ENCODE measurements at places on chromosomes 2 and 18.
A peak's percentile ranks its signal among the peaks of the same experiment; 100 is the strongest.

- DNase-seq, result no peak
These were observed 16.2 kb downstream of the INPP4A start for GRCh38 chr2:98460573-98461497.

DNA sequence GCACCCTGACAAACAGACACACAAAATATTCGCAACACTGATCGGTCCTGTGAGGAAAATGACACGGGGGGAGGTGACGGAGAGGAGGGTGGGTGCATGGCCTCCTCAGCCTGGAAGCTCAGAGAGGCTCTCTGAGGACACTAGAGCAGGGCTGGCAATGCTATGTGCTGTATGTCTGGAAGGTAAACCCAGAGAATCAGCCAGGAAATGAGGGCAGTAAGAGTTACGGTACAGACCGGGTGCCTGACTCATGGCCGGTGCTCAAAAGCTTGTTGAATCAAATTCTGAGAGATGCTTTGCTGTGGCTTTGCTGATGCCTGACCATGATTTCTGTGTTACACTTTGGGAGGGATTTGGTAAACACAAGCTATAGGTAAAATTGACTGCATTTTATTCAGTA lies 81.9 kb downstream of the CCDC93 start:
- peak; percentile 11 for DNase-seq

- DNase-seq, result no peak
These were observed 250.7 kb downstream of the NAPG start for GRCh38 chr18:10776493-10776892.

DNA sequence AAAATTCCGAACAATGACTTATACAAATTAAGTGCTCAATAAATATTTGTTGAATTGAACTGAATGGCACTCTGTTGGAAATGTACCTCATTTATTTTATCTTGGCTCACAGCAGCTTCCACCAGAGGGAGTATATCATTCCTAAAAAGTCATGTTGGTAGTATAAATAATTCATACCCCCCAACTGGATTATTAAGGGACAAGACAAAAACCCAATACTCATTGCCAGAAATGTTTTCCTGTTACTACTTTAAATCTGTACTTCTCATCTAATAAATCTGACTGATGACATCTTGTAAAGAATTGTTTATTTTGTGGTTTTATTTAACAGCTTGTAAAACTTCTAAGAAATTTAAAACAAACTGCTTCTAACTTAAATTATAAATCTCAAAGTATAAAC lies 163.9 kb downstream of the CDH2 start:
- peak; percentile 38 for DNase-seq

DNA sequence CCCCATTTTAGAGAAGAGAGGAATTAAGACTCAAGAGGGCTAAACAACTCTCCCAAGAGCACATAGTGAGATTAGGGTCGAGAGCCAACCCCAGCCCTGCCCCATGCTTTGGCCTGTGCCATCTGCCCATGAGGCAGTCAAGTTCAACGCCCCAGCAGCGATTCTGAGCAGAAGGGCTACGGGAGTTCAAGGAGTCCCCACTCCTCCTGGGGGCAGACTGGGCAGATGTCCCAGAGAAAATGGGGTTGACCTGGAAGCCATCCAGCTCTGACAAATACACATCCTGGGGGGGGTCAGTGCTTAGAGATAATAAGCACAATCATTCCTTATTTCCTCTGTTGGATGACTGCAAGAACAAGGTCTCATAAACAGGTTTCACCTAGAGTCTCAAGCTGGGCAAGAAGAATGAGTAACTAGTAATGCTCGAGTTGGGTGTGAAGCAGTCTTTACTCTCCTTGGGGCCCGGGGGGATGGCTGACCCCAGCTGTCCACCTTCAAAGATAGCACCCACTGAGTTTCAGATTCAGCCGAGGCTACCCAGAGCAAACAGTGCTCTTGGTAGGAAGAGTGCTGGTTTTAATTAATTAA lies 716.4 kb downstream of the RNF144A start:
- DNase-seq, result no peak

GRCh38 chr2:6423157-6423556 lies 442.6 kb downstream of the CMPK2 start:
- peak; percentile 26 for DNase-seq

DNA sequence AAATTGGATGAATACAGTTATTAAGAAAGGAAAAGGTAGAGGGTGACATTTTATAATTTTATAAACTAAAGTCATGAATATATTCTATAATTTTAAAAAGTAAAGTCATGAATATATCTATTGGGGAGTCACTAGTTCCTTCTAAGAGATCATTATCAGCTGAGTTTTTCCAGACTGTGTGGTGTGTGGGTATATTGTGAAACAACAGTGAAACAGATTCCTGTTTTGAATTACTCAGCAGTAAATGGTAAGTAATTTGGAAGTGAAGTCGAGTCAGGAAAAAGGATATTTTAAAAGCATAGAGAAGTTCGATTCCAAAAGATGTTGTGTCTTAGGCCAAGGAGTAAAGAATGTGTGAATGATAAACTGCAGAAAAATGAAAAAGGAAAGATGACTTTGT lies 1018.2 kb upstream of the NXPH2 start:
- peak; percentile 1 for DNase-seq

DNA sequence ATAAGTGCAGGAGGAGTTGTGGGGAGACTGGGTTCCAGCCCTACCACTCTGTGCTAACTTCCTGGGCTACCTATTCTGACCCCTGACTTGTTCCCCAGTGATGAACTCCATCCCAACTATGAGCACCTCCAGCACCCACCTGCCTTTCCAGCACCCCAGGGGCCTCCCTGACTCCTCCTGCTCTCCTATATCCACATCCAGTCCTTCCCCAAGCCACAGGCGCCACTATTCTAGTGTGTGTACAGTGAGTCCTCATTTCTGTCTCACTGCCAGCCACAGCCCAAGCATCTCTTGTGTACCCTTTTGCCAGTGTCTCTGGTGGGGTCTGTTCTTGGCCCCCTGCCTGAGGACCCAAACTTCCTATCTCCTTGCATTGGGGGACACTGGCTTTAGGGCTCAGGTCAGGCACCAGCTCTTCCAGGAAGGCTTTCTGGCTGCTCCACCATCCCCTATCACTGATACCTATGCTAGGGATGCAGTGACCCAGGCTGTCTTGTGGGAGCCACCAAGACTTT lies 145.2 kb downstream of the INHBB start:
- no peak for DNase-seq

- DNase-seq, result peak; percentile 85
These were observed 73.5 kb downstream of the FIGN start for GRCh38 chr2:163662141-163662780.

GRCh38 chr18:61575419-61575818 lies 242.2 kb downstream of the CDH20 start:
- DNase-seq, result peak; percentile 56

DNA sequence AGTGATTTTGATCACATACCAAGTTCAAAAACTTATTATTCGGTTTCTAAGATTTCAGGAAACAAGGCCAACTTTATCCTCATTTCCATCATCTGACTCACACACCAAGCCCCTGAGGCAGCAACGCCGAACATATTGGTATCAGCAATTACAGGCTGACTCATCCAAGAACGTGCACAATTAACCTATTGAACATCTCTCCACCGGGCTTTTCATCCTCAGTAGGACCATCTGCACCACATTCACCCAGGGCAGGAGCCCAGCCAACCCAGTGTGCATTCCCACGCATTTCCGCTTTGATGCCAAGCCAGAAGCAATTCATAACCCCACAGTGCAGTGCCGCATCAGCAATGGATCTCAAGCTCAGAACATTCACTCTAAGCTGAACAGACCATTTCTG lies 52.9 kb downstream of the SCG2 start:
- peak; percentile 90 for DNase-seq

DNA sequence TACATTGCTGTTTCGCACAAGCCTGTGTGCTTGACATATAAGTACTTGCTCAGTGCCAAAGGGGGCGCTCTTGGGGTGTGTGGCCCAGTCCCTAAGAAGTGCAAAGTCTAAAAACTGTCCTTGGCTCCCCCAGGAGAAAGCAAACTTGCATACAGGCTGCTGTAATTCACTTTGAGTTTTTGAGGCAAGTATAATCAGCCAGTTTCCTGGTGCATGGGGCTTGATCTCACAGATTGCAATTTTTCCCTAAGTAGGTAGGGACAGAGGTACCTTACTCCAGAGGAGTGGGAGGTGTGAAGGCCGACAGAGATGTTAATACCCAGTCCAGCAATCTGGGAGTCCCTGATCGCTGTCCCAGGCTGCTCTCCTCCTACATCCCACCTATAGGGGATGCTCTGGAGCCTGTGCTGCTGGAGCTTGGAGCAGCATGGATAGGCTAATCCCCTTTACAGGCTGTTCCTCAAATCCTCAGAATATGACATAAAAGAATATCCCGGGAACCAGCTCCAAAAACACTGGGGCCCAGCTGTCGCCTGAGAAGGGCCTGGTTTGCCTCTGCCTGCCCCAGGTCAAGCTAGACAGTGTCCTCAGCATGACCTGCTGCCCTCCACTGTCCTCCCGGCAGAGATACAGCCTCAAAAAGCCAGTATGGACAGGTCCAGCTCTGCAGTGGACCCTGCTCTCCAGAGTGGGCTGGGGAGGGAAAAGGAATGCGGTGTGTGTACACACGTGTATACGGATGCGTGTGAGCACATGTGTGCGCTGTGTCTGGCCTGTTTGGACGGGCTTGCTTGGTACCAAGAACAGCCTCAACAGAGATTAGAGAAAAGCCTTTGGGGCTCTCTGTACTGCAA lies 136.5 kb upstream of the HAAO start:
- DNase-seq, result peak; percentile 68

DNA sequence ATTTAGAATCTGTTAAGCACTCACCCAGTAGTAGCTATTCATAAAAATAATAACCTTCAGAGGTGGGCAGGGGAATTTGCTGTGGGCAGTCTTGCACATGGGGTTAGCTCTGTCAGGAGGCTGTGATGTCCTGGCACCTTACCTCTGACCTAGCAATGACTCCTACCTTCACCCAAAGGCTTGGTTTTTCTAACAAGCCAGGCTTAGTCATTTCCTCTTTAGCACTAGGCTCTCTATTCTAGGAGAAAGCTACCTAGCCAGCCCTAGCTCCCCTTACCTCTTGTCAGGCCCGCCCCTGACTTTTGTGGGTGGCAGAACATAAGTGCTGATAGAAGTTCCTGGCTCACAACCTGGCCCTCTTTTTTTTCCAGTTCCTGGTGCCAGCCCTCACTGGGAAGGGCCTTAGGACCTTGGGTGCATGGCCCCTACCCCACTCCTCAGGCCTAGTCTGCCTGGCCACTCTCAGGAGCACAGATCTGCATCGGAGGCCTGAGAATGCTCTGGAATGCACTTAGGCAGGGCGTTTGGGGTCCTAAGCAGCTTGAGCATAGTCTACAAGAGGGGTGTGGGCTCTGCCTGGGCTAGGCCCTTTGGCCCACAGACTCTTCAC lies 17.7 kb downstream of the CPLX4 start:
- no peak for DNase-seq

DNA sequence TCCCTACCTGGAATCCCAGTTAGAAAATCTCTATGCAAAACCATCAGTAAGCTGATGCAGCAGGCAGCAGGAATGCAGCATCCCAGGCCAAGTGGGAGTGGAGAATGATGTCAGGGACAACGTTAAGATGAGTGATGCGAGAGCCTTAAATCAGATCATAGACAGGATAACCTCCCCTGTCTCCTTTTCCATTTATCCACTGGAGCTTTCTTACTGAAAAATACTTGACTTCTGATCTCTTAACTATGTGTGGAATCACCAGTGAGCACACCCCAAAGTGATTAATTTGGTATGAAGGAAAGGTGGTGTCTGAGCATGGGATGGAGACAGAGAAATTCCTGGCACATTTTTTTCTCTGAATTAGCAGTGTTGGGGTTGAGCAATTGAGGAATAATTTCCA lies 98.0 kb downstream of the RND3 start:
- peak; percentile 21 for DNase-seq

GRCh38 chr2:241064008-241064801 lies 37.9 kb downstream of the MTERF4 start:
- no peak for DNase-seq

GRCh38 chr2:240970104-240970503 lies 28.3 kb upstream of the SNED1 start:
- no peak for DNase-seq

GRCh38 chr2:191539068-191539467 lies 138.9 kb upstream of the NABP1 start:
- DNase-seq, result peak; percentile 59

GRCh38 chr18:79877163-79878091 lies 74.0 kb downstream of the SLC66A2 start:
- DNase-seq, result no peak

- DNase-seq, result no peak
These were observed 75.2 kb downstream of the COBLL1 start for GRCh38 chr2:164766216-164766953.

- no peak for DNase-seq
These were observed 42.5 kb downstream of the FER1L5 start for GRCh38 chr2:96684883-96685576.

DNA sequence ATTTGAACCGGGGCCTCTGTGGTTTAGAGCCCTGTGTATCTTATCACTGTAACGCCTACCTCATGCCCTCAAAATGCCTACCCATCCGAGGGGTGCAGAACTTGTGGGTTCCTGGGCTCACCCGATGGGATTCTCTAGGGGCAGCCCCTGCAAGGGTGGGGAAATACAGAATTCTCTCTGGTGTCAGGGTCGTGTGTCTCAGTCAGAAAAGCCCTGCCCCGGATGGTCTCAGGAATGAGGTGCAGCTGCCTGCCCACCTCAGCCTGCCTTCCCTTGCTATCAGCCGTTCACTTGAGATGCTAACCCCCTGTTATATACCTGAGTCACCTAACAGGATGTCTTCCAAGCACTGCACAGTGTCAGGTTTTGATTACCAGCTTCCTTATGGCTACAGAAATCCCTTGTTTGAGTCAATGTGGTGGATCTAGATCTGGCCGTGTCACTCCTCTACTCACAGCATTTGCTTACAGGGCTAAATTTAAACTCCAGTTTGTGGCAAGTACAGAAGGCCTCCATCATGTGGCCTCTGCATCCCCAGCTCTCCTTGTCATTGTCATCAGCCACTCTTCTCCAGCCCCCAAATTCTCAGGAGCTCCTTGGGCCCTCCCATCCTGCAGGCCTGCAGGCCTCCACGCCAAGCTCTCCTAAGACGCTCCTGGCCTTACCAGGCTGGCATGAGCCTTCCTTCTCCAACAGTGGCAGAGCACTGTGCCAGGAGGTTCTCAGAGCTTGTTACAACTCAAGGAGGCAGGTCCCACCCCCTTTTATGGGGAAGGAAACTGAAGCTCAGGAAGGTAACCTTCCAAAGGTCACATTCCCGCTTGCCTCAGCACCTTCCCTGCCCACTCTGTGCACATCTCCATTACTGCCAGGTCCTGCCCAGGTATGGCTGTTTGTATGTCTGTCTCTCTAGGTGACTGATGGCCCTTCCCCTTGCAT lies 14.3 kb upstream of the MAP3K2 start:
- no peak for DNase-seq

Measured in choroid plexus epithelial cell (primary cell).